ENCODE measurements at places on chromosomes 2 and 18. TPM values are rescaled to one million over a fixed set of nuclear protein-coding genes. Genes with fewer than 3 reads are reported as not detected.
A peak's percentile ranks its signal among the peaks of the same experiment; 100 is the strongest.

Gene ABCG5
- not detected for total RNA-seq

Gene ABCG8
- total RNA-seq, result not detected

Gene CFAP65
- not detected for total RNA-seq

Gene LOXHD1
- not detected for total RNA-seq

Gene NYAP2
- not detected for total RNA-seq

GRCh38 chr2:205822579-205822978 lies 140.3 kb downstream of the NRP2 start:
- DNase-seq, result no peak

GRCh38 chr2:111659361-111660333 lies 224.3 kb downstream of the ANAPC1 start:
- DNase-seq, result peak; percentile 96

DNA sequence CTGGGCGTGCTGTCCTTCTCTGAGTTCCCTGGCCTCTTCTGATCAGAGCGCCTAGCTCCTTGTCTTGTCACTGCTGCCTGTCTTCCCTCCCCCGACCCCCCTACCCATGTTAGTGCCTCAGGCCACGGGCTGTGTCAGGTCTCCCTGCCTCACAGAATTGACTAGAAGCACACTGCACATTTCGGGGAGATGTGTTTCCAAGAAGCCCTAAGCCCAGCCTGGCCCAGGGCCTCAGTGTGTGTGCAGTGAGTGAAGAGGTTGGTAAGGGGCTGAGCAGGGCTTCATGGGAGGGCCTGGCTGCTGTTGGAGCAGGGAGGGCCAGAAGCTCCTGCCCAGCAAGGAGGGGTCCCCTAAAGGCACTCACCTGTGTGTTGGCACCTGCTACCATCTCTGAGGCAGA lies 13.1 kb downstream of the KCNF1 start:
- DNase-seq, result no peak

Measured in fibroblast of the aortic adventitia (primary cell).